ENCODE measurements at places on chromosomes 7 and 10.

- DNase-seq: no peak
These were observed 103.1 kb downstream of the PRKAG2 start for GRCh38 chr7:151773797-151774196.

- DNase-seq: no peak
These were observed 227.4 kb upstream of the KAT6B start for GRCh38 chr10:74598891-74599566.

GRCh38 chr10:97771055-97771891 lies 526 bp downstream of the SFRP5 start:
- DNase-seq: no peak

GRCh38 chr10:97259119-97259518 lies 33.3 kb downstream of the ARHGAP19 start:
- no peak for DNase-seq

GRCh38 chr7:154947604-154948003 lies 55.3 kb downstream of the PAXIP1 start:
- DNase-seq: no peak

DNA sequence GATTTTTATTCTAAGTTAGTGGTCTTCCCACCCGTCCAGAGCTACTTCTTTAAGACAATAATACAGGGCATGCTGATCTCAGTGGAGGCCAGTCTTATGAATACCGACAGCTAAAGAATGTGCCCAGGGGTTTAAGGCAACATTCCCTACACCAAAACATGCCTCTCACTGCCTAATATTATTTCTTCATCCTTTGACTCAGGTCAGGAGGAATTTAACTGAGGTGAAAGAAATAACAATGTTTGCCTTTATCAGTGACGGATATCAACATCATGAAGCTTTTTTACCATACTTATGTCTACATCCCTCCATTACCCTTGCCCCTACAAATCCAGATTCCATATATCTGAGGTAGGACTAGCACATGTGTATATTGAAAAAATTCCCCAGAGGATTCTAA lies 33.3 kb upstream of the TES start:
- DNase-seq: no peak

GRCh38 chr7:20348125-20348807 lies 17.6 kb downstream of the ITGB8 start:
- no peak for DNase-seq

- no peak for DNase-seq
These were observed 47.5 kb downstream of the DENND2A start for GRCh38 chr7:140592964-140593671.

DNA sequence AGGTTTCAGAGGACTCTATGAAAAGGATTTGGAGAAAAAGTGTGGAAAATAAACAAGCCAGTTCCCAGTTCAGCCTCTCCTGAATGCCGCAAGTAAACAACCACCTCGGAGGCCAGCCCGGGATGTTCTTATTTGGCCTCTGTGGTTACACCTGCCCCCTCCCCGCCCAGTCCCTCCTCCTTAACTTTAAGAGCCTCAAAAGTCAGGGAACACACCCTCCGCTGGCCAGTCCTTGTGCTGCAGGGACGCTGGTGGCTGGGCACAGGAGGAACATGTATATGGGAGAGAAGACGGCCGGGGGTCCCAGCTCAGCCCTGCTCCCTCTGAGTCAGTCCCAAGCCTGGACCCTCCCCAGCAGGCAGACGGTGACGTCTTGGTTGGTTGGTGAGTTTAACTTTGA lies 6.1 kb downstream of the CHST3 start:
- no peak for DNase-seq

DNA sequence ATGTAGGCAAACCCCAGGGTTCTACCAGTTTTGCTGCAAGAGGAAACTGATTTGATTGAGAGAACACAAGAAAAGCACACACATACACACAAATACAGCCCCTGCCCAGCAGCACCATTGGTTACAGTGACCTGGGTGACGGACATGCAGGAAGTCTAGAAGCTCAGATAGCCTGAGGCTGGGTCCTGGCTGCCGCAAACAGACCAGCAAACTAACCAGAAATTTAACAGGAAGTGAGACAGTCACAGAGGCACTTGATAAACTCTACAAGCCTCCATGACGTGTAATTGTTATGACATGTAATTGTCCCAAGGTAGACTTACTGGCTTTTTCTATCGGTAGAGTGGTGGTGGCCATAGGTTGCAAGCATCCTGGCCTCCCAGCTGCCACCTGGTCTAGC lies 58.9 kb downstream of the PRKAR2B start:
- no peak for DNase-seq

DNA sequence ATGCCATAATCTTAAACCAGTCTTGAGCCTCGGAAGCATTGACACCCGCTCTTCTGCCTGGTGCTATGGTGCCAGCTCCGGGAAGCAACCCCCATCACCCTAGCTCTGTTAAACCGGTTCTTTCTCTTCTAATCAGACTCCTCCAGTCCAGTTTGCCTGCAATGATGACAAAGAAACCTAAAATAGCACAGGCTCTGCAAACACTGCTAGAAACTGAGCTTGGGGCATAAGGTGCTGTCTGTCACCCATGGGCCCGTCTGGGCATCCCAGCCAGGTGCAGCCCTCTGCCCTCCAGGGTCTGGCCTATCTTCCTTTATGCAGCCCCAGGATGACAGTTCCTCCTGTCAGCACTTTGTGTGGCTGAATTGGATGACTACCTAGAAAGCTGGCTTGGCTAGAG lies 14.2 kb upstream of the CAMK2G start:
- DNase-seq: no peak

GRCh38 chr10:89793649-89794254 lies 92.4 kb downstream of the KIF20B start:
- peak; percentile 36 for DNase-seq

- DNase-seq: no peak
These were observed 8.6 kb upstream of the IRF5 start for GRCh38 chr7:128928882-128929788.

- no peak for DNase-seq
These were observed 11.7 kb upstream of the PRDX3 start for GRCh38 chr10:119190353-119190752.

- DNase-seq: no peak
These were observed 81.8 kb downstream of the SPAG6 start for GRCh38 chr10:22427101-22427500.

DNA sequence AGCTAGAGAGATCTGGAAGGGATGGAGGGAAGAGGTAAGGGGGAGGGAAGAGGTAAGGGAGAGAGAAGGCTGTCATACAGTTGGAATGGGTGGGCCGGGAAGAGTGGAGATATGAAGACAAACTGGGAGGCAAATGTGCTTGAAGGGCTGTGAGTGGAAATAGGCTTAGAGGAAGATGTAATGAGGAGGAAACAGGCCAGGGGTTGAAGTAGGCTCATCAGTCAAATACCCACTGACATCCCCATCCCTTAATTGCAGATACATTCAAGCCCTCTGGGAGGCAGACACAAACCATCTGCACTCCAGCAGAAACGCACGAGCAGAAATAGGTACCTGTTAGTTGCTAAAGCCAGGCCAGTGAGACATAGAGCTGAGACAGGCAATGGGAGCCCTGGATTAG lies 2.1 kb downstream of the SYNPO2L start:
- DNase-seq: no peak

DNA sequence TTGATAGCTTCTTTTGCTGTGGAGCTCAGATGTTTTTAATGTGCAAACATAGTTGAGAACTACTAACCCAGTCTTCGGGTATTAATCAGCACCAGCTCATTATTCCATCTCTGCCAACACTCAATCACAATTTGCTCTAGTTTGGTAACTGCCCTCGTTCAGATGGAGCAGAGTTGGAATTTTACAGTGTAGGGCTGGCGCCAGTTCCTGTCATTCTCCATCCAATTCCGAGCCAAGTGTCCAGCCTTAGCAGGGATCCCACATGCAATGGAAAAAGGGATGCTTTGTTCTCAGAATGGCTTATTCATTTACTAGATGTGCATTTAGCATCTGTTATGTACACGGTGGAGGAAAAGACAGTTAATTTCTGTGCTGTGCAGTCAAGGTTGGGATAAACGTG lies 504.5 kb upstream of the GALNT17 start:
- DNase-seq: no peak
